Activated naive CD8-positive, alpha-beta T cell treated with anti-CD3 and anti-CD28 coated beads for 36 hours (primary cell): ENCODE measurements at places on chromosomes 5 and 9. TPM values are rescaled to one million over a fixed set of nuclear protein-coding genes. Genes with fewer than 3 reads are reported as not detected.
A peak's percentile ranks its signal among the peaks of the same experiment; 100 is the strongest.

DNA sequence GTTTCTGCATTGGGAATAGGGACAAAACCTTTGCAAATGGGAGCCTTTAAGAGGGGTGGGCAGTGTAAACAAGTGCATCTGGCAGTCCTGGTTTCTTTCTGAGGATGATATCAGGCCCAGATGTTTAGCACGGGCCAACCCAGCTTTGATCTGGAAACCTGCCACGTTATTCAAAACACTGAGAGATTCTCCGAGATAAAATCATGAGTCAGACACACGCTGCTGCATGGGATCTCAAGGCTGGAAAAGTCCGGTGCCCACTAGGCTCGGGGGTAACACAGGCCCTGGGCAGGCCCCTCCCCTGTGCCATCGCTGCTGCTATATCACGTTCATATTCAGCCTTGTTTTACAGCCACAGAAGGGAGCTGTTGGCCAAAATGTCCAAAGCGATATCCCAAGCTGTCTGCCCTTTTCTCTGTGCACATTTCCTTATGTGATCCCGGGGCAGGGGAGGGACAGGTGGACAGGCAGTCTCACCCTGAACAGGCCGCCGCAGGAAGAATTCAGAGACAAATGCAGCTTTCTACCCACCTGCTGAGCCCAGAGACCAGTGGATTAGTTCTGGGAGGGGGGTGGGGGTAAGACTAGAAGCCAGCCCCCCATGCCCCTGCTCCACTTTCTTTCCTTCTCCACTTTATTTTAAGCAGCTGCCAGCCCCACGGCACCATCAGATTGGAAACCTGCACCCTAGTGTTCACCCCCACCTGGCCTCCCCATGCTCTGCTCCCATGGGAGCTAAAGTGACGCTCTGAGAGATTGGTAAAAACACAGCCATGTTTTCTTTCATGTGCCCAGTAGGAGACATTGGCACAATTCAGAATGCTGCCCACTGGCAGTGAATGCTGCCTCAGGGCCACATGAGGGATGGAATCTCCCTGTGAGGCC is 63.1 kb downstream of the TMOD1 start:
- no peaks in the 10 kb centered on the region for H3K36me3 ChIP-seq
- H3K4me1 ChIP-seq, result peaks cover 4% of the 10 kb centered on the region
- no peak overlapping the region for H3K4me3 ChIP-seq

- H3K36me3 ChIP-seq, result peaks cover 36% of the 10 kb centered on the region
- peak overlapping the region; percentile 60 for H3K27ac ChIP-seq
- H3K4me3 ChIP-seq, result no peak overlapping the region
- H3K27me3 ChIP-seq, result no peaks in the 10 kb centered on the region
- peak; percentile 13 for DNase-seq
Observed at GRCh38 chr5:32261198-32261597, 51.5 kb downstream of the MTMR12 start.

- H3K4me1 ChIP-seq, result no peaks in the 10 kb centered on the region
- H3K4me3 ChIP-seq, result no peak overlapping the region
- no peaks in the 10 kb centered on the region for H3K36me3 ChIP-seq
- no peaks in the 10 kb centered on the region for H3K27me3 ChIP-seq
- DNase-seq, result no peak
- H3K27ac ChIP-seq, result no peak overlapping the region
Observed at GRCh38 chr5:174642816-174643405, 81.5 kb upstream of the MSX2 start.

DNA sequence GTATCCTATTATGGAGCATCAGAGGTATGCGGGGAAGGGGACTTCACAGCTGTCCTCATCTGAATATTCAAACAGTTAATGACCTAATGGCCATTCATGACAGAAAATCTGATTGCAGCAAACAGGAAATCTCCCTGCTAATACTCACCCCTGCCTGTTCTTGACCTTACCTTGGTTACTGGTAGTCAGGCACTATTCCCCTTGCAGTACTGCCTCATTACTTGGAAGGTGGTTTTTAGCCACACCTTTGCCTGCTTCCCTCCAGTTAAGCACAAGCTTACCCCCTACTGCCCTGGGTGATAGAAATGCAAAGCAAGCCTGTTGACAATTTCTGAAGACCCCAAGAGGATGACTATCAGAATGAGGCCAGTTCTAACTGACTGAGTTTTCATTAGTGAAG is 332.4 kb downstream of the NTRK2 start:
- H3K4me1 ChIP-seq, result no peaks in the 10 kb centered on the region
- H3K27ac ChIP-seq, result no peak overlapping the region
- no peak for DNase-seq
- no peak overlapping the region for H3K4me3 ChIP-seq

DNA sequence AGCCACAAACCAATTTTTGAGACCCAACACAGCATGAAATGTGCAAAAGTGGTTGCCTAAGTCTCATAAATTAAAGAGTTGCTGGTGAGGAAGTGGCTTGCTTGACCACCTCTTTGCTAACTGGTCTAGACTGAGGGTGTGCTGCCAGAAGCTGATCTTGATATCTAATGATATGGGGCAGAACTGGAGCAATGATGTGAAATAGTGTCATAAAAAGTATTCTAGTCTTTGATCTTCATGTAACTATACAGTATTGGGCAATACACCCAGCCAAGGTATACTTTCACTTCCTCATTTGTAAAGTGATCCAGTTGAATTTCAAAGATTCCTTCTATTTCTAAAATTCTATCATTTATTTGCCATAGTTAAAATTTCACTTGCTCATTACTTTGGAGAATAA is 5.9 kb upstream of the YTHDC2 start:
- DNase-seq, result no peak
- no peak overlapping the region for H3K4me3 ChIP-seq
- H3K27ac ChIP-seq, result no peak overlapping the region
- peaks cover 2% of the 10 kb centered on the region for H3K4me1 ChIP-seq
- H3K36me3 ChIP-seq, result no peaks in the 10 kb centered on the region
- peaks cover 39% of the 10 kb centered on the region for H3K27me3 ChIP-seq

GRCh38 chr5:41542183-41542582 is 31.8 kb upstream of the PLCXD3 start:
- no peak overlapping the region for H3K4me3 ChIP-seq
- H3K4me1 ChIP-seq, result no peaks in the 10 kb centered on the region
- no peak for DNase-seq
- H3K36me3 ChIP-seq, result no peaks in the 10 kb centered on the region

- H3K4me1 ChIP-seq, result no peaks in the 10 kb centered on the region
- no peaks in the 10 kb centered on the region for H3K36me3 ChIP-seq
- H3K4me3 ChIP-seq, result no peak overlapping the region
- no peak overlapping the region for H3K27ac ChIP-seq
Observed at GRCh38 chr9:109474170-109474569, 23.9 kb downstream of the PTPN3 start.

GRCh38 chr9:136618580-136619547 is 43.9 kb upstream of the EGFL7 start:
- DNase-seq, result no peak
- no peak overlapping the region for H3K27ac ChIP-seq
- no peaks in the 10 kb centered on the region for H3K4me1 ChIP-seq
- no peaks in the 10 kb centered on the region for H3K27me3 ChIP-seq
- no peaks in the 10 kb centered on the region for H3K36me3 ChIP-seq
- no peak overlapping the region for H3K4me3 ChIP-seq

GRAMD2B gene
- 7.4 TPM for total RNA-seq

GABRA1 gene
- not detected for total RNA-seq

IL5 gene
- total RNA-seq, result not detected

TAS2R1 gene
- total RNA-seq, result not detected
